ENCODE measurements at places on chromosomes 4 and X.

GRCh38 chrX:103480526-103480925, 38.8 kb downstream of the RAB40A start:
- no peak for DNase-seq

- no peak for DNase-seq
Observed at GRCh38 chr4:25466966-25467697, 90.1 kb downstream of the ANAPC4 start.

GRCh38 chr4:55530691-55531090, 16.0 kb downstream of the CLOCK start:
- DNase-seq, result no peak

DNA sequence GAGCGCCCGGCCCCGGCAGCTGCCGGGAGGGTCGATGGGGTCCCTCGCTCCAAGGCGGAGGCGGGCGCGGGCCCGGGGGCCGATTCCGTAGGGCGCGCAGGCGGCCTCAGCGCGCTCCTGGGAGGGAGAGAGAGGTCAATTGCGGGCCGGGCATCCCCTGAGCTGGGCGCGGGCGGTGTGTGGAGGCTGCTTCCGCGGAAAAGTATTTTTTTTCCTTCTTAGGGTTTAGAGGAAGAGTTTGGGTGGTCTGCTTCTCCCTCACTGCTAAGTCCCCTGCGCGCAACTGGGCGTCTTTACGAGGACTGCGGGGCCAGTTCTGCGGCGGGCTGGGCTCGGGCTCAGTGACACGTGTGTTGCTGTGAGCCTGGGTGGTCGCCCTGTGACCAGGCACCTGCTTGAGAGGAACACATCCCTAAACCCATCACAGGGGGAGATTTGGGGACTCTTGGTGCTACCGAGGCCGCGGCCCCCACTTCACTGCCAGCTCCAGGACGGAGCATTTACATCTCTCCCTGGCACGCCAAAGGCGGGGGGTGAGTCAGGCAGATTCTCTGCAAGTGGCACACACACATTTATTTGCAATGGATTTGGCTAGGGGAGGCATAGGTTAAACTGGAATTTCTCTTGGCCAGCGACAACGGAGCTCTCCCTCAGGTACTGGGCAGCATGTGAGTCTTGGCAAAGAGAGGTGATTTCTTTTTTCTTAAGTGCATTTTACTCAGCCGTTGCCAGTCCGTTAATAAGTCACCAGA, 151.2 kb upstream of the SLC4A4 start:
- no peak for DNase-seq

GRCh38 chr4:118939169-118939783, 50.6 kb downstream of the SYNPO2 start:
- DNase-seq, result no peak

- DNase-seq, result no peak
Observed at GRCh38 chr4:114691865-114692264, 93.3 kb downstream of the UGT8 start.

- DNase-seq, result no peak
Observed at GRCh38 chr4:93384241-93384640, 444.3 kb upstream of the ATOH1 start.

- no peak for DNase-seq
Observed at GRCh38 chrX:10513974-10514373, 106.4 kb downstream of the MID1 start.

DNA sequence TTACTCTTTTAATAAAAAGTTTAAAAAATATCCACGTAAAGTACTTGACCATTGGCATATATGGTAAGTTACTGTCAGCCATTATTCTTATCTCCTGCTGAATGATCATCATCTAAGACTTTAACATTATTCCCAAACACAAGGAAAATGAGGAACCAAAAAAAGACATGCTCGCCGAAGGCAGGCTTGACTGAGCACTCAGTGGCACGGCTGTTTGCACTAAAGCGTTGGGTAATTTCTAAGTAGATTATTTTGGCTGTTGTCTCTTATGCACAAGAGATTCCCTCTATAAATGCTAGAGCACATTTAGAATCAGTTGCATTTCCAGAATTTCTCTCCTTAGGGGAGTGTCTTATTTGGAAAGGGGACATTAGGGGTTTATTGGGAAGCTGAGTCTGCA, 82.8 kb downstream of the CHRNA9 start:
- no peak for DNase-seq

DNA sequence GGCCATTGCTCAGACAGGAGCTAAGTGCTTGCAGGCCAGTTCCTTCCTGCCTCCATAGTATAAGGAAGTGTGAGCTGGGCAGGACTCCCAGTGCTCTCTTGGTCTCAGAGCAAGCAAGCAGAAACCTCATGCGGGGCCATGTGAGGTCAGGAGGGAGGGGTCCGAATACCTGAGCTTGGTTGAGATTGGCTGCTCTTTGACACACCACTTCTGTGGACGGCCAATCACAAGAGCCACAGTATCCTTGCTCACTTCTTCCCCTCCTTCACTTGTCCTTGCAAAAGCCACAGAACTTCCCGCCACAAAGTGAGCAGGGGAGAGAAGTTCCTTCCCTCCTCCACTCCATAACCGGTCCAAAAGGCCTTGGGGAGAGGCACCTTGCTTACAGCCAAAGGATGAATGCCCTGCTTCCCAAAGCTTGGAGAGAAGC, 56.7 kb downstream of the PRPS1 start:
- DNase-seq, result no peak
